ENCODE measurements at places on chromosomes 3 and 15. TPM values are rescaled to one million over a fixed set of nuclear protein-coding genes. Genes with fewer than 3 reads are reported as not detected.

DNA sequence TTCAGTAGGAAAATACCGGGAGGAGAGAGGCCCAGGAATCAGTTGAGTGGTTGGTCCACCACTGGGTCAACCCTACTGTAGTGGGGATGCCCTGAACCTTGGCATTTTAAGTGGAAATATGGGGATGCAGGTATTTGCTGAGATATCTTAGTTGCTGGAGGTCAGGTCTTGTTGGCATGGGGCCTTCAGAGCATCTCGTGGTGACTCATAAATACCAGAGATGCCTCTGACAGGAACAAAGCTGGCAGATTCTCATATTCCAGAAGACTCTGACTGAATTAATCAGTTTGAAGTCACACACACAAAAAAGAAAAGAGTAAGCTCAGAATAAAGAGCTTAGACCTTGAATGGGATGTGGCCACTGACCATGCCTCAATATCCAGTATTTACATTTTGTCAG is 91.6 kb downstream of the CACNA2D3 start:
- no peak for DNase-seq

GRCh38 chr3:134306320-134306719 is 55.7 kb upstream of the RYK start:
- DNase-seq: no peak

- peak; percentile 68 for DNase-seq
These were observed 10.7 kb upstream of the SLC15A2 start for GRCh38 chr3:121883507-121883906.

DNA sequence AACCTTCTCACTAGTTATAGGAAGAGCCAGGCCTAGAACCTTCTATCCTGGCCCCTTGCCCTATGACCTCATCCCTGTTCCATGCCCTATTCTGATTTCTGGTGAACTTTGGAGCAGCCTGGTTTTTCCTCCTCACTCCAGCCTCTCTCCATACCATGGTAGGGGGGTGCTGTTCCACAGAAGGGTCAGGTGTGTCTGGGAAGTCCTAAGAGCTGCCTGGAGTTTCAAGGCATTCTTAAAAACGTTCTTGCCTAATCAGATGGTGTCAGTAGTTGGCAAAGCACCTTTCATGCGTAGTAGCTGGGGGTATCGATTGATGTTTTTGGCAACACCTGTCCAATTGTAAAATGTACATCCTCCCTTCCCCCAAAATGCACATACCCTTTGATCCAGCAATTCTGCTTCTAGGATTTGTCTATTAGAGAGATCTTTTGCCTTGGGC is 16.8 kb upstream of the ALPK3 start:
- no peak for DNase-seq

DNA sequence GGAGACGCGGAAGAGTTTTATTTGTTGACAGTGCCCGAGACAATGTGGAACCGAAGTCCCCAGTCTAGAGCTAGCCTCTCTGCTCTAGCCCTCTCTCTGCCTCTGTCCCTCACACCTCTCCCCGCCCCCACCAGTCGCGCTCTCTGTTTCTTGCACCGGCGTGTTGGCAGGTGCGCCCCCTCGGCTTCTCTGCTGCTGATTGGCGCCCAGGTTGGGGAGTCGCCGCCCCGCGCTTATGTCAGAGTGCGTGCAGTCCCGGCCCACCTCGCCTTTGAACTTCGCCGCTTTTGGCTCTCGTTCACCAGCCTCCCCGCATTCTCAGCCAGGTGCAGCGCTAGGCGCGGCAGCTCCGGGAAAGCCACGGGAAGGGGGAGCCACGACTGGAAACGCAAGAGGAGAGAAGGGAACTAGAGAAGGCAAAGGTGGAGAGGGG is at the start of gene SOX14:
SOX14 (plus strand) TSS at position 315 of the 433 bp plus-strand sequence. CDS start 470 bp downstream, outside the sequence.
- DNase-seq: peak; percentile 98

- no peak for DNase-seq
These were observed 36.0 kb downstream of the GNB5 start for GRCh38 chr15:52154896-52155865.

- no peak for DNase-seq
These were observed 2.6 kb downstream of the ITGB5 start for GRCh38 chr3:124884474-124885101.

DNA sequence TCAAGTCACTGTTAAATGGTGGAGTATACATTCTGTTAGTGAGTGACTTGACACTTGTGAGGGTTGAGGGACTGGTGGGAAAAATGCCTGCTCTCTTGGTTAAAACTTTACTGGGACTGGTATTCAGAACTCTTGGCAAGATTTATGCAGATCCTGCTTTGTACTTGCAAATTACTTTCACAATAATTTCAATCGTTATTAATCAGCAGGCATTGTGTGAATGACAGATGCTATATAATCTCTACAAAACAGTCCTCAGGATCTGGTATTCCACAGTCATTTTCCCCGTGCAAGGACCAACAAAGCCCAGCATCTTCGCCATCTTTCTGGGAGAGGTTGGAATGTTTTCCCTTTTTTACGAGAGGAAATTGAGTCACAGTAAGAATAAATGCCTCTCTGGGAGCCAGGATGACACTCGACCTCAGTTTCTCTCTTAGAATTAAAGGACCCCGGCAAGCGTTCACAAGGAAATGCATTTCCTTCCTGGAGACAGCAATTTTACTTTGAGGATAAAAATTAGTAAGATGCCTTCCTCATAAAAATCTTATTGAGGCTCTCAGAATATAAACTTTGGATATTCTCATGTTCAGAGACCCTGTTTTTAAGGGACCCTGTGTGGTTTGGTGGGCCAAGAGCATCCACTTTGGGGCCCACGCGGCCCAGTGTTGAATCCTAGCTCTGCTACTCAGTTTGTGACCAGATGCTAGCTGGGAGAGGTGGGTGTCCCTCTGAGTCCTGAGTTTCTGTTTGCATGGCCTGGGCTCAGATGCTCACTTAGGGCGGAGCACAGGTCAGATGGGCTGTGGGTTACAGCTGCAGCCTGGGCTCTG is 45.3 kb upstream of the PLCL2 start:
- DNase-seq: no peak

- DNase-seq: no peak
These were observed 106.0 kb upstream of the LRIG1 start for GRCh38 chr3:66606868-66607267.

GRCh38 chr3:28569357-28569756 is 220.7 kb upstream of the AZI2 start:
- no peak for DNase-seq

GRCh38 chr15:38049891-38050290 is 115.5 kb downstream of the TMCO5A start:
- no peak for DNase-seq

- no peak for DNase-seq
These were observed 40.6 kb downstream of the ASB7 start for GRCh38 chr15:100642950-100643338.

DNA sequence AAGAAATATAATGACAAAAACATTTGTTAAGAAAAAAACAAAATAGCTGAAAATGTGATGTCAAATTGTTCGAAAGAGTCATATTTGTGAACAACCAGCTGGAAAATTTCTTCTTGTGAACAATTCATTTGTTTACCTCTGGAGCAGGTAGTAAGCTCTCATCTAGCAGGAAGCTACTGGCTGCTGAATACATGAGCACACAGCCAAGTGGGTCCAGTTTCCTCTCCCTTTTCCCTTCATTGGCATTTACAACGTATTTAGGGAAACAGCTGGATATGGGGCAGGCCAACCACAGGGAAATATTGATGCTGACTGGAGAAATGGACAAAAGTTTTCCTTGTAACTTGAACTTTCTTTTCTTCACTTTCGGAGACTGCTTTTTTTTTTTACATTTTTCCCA is 1354.7 kb upstream of the EPHA6 start:
- DNase-seq: no peak

DNA sequence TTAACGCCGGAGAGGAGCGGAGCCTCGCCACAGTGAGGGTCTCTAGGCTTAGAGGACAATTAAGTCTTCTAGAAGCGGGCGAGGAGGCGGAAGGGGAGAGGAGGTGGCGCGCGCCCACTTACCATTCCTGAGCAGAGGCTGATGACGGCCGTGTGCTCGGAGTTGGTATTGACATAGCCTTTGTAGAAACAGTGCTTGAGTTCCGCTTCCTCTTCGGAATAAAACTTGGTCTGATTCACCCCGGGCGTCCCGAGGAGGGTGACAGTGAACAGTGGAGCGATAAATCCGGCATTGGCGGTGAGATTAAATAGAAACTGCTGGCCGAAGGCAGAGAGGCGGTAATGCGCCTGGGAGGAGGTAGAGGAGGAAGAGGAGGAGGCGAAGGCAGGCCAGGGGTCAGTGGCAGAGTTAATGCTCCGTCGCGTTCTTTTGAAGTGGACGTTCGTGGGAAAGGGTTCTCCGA is 1.3 kb downstream of the ADAMTS9 start:
- DNase-seq: peak; percentile 66

DNA sequence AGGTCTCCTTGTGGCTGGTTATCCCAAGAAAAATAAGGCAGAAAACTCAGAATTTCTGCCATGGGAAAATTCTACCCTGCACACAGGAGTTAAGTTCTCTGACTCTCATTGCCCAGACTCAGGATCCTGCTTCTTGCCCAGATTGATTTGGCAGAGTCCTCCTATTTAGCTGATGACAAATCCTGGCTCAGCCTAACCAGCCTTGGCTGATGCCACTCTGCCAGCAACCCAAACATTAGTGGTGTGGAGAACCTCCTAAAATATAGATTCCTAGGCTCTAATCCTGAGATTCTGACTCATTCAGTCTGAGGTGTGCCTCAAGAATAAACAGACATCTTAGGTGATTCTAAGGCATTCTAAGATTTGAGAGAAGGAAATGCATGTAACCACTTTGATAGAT is 60.5 kb upstream of the ACTC1 start:
- DNase-seq: no peak

- DNase-seq: no peak
These were observed 8.8 kb downstream of the ARL13B start for GRCh38 chr3:93988764-93989163.

- DNase-seq: no peak
These were observed 58.0 kb upstream of the ZNF148 start for GRCh38 chr3:125433091-125433534.

GRCh38 chr15:62706317-62706716 is 336.2 kb upstream of the TPM1 start:
- DNase-seq: no peak

- peak; percentile 69 for DNase-seq
These were observed 34.0 kb upstream of the CCK start for GRCh38 chr3:42300013-42300412.

DNA sequence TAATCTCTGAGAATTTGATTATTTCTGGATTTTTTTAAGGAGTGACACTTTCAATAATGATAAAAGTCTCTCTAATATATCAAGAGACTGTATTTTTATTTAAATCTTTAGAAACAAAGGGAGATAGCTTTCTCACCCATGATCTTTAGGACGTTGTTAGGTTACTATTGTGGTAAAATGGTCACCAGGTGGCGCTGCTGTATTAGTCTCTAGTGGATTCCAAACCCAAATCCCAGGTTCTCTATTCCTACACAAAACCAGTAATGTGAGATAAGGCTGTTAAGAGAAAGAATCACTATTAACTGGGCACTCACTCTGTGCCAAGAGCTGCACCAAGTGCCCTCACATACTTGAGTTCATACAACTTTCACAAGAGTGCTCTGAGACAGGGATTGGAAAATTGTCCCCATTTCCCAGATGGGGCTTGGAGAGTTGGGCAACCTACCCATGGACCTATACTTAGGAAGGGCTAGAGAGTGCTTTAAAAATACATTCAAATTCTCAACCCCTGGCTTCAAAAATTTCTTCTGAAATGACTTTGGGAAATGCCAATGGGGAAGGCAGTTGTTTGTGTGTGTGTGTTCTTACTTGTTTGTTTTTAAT is 593.4 kb upstream of the TGFBR2 start:
- peak; percentile 93 for DNase-seq

GRCh38 chr3:9244495-9245183 is 4.8 kb downstream of the SRGAP3 start:
- no peak for DNase-seq

- no peak for DNase-seq
These were observed 6.8 kb upstream of the LDHAL6B start for GRCh38 chr15:59199626-59200465.

DNA sequence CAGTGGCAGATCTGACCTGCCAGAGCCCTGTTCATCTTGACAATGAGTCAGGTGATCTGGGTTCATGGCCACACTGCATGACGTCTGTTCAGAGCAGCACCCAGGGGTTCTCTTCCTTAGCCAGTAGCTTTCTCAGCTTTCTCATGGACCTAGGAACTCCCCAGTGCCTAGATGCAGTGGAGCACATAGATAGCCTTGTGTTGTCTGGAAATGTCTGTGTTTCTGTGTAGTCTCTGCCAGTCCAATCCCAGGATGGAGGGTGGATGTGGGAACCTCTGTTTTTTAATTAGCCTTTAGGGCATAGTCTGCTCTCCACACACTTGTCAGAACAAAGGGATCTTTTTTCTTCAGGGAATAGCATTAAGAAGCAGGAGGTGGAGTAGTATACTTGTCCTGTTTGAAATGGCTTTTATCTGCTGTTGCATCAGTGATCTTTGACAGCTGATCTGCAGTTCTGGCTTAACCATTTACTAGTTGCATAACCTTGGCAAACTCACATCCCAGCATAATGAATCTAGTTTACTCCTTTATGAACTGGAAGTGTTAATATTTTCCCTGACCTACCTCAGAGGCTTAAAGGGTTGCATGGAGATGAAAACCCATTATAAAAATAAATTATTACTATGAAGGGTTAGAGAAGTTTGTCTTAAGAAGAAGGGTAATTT is 16.1 kb upstream of the CACNA1D start:
- no peak for DNase-seq

- DNase-seq: no peak
These were observed 179.8 kb downstream of the MEX3B start for GRCh38 chr15:81865850-81866537.

GRCh38 chr15:97947465-97948260 is 12.8 kb upstream of the ARRDC4 start:
- no peak for DNase-seq

DNA sequence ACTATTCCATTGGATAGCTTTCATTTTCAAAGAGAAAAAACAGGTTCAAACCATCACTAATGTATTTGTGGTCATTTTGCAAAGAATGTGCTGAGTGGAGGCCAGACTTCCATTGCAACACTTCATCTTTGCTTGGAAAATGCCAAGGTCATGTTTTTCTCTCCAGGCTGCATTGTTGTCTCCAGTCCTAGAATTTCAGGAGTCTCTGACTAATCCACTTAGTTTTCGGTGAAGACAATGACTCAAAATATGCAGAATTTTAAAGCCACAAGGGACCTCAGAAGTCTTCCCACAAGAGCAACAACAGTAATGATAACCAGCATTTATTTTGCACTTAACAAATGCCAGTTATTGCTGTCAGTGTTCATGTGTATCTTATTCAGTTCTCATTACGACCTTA is 277.0 kb downstream of the RYR3 start:
- no peak for DNase-seq

The BFSP2 gene
- not detected for polyA plus RNA-seq

The CLDN16 gene
- not detected for polyA plus RNA-seq

The ACVR2B gene
- 25.3 TPM for polyA plus RNA-seq

The LMOD3 gene
- not detected for polyA plus RNA-seq

The CCDC39 gene
- polyA plus RNA-seq: 2.6 TPM

The LSAMP gene
- 1.4 TPM for polyA plus RNA-seq

The GP5 gene
- polyA plus RNA-seq: 0.15 TPM

The FBXW12 gene
- 0.21 TPM for polyA plus RNA-seq

The IGF2BP2 gene
- polyA plus RNA-seq: 79.6 TPM

The ACTC1 gene
- 38.3 TPM for polyA plus RNA-seq

The GOLGA8S gene
- polyA plus RNA-seq: 0.05 TPM

The FOXL2NB gene
- polyA plus RNA-seq: 9.3 TPM

All from GM23338 (cell line).